ENCODE measurements at places on chromosomes 7 and 10. TPM values are rescaled to one million over a fixed set of nuclear protein-coding genes. Genes with fewer than 3 reads are reported as not detected.
A peak's percentile ranks its signal among the peaks of the same experiment; 100 is the strongest.

Gene ZNF804B
- total RNA-seq, result not detected

GRCh38 chr7:157058068-157058467 lies 47.6 kb upstream of the MNX1 start:
- no peak for DNase-seq

DNA sequence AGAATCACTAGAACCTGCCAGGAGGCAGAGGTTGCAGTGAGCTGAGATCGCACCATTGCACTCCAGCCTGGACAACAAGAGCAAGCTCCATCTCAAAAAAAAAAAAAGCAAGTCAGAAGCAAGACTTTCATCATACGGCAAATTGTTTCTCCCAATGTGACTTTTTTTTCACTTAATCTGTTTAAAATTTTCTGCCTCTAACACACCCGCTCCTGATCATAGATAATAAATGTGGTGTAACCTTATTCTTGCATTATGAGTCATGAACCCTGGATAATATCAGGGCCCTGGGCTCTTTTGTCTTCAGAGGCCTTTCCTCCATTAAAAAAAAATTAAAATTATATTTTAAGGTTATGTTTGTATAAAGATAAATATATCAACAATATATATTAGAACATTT lies 111.4 kb upstream of the JCAD start:
- peak; percentile 42 for DNase-seq

GRCh38 chr7:30797176-30798040 lies 26.2 kb downstream of the MINDY4 start:
- DNase-seq, result no peak

Gene GRM3
- not detected for total RNA-seq

Gene CYP26A1
- not detected for total RNA-seq

GRCh38 chr7:116180302-116180701 lies 30.0 kb upstream of the TES start:
- peak; percentile 73 for DNase-seq

Gene TAS2R3
- 2.7 TPM for total RNA-seq

Gene OR2A5
- total RNA-seq, result not detected

DNA sequence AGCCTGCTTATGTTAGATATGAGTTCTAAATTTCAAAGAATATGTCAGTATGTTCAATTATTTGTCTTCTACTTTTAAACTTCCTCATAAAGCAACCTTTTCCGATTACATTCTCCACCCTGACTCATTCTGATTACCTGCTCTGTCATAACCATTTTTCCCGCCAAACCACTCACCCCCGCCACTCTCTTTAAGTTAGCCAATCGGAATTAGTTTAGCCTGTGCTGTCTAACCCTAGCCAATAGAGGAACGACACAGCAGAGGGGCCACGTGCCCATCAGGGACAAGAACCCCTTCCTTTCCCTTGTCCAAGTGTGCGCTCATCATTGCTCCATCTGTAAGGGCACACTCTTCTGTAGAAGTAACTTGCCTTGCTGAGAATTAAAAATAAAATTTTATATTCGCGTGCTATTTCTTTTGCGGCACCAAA lies 91.4 kb downstream of the CCDC71L start:
- DNase-seq, result peak; percentile 33

DNA sequence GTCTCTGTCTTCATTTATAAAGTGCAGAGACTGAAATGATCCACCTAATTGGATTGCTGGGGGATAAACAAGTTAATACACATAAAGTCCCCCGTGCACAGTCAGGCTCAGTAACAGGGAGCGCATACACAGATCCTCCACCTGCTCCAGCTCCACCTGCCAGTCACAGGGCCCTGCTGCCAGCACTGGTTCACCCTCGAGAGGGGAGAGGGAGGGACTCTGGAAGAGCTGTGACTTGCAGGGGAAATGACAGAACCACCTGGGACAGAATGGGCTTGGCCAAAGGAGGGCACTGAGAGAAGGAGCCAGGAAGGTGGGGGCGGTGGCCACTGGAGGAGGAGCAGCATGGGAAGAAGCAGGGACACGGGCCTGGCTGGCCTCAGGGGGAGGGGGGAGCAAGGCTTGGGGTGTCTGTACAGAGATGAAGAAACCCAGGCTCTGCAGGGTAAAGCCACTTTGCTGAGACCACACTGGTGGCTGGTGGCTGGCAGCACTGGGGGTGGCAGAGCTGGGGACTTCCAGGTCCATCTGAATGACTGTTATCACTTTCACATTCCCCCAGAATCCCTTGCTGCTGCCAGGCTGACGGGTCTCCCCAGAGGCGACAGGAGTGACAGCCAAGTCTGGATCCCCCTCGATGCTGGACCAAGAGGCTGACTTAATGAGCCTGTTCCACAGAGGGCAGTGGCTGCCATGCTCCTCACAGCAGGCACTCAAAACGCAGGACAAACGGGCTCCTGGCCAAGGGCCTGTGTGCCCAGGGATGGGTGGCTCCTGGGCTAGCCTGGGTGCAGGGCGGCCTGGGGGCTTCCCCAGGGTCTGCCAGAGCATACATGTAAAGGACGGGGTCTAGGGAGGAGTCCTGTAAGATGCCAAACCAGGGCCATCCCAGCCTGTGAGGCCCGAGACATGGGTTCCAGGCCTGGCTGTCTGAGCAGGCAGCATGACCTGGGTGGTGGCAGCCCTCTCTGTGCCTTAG lies 151.1 kb downstream of the SH3PXD2A start:
- no peak for DNase-seq

GRCh38 chr10:132892004-132892403 lies 50.4 kb downstream of the CFAP46 start:
- DNase-seq, result no peak

DNA sequence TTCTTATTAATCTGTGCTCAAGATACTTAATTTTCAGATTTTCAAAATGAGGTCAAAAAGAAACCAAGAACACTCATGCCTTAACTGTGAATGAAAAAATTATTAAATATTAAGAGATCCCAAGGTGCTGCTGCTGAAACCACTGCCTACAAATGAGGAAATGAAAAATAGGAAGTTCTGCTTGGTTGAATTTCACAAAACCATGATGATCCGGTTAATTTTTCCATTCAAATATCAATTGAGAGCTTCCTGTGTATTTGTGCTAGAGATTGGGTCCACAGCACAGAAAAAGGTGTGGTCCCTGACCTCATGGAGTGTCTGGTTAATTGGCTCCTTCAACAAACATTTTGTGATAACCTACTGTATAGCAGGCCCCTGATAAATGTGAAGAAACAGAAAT lies 132.7 kb upstream of the YAE1 start:
- no peak for DNase-seq

Gene PIP
- total RNA-seq, result not detected

Gene RASSF4
- 0.22 TPM for total RNA-seq

Gene RAPGEF5
- total RNA-seq, result 1.9 TPM

GRCh38 chr10:63466144-63466935 lies 563 bp upstream of the JMJD1C start:
- peak; percentile 70 for DNase-seq

All from MCF 10A (cell line).